ENCODE measurements at places on chromosomes 1 and 21. TPM values are rescaled to one million over a fixed set of nuclear protein-coding genes. Genes with fewer than 3 reads are reported as not detected.

DNA sequence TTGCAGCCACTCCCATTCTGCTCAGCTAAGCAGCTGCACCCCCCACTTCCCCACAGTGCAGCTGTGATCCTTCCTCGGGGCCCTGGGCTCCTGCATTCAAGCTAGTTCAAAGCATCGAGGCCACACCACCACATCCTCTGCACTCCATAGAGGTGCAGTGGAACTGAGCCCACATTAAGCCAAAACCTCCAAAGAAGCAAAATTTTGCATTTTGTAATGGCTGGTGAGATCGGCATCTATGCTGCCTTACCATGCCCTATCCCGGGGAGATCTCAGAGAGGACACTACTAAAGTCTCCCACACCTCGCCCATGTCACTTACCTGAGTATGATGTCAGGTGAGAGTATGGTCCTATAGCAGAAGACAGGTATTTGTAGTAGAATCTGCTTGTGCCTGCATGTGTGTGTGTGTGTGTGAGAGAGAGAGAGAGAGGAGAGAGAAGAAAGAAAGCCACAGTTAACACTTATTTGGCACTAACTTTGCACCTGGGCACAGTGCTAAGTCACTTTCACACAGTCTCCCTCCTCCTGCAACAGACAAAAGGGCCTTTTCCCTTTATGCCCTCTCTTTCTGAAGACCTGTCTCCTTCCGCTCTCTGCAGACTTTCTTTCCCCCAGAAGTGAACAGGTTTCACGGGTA lies 89.8 kb downstream of the KIF14 start:
- no peak overlapping the region for H3K4me3 ChIP-seq
- H3K27ac ChIP-seq: no peak overlapping the region
- no peak for DNase-seq
- peaks cover 3% of the 10 kb centered on the region for H3K27me3 ChIP-seq
- H3K36me3 ChIP-seq: no peaks in the 10 kb centered on the region

DNA sequence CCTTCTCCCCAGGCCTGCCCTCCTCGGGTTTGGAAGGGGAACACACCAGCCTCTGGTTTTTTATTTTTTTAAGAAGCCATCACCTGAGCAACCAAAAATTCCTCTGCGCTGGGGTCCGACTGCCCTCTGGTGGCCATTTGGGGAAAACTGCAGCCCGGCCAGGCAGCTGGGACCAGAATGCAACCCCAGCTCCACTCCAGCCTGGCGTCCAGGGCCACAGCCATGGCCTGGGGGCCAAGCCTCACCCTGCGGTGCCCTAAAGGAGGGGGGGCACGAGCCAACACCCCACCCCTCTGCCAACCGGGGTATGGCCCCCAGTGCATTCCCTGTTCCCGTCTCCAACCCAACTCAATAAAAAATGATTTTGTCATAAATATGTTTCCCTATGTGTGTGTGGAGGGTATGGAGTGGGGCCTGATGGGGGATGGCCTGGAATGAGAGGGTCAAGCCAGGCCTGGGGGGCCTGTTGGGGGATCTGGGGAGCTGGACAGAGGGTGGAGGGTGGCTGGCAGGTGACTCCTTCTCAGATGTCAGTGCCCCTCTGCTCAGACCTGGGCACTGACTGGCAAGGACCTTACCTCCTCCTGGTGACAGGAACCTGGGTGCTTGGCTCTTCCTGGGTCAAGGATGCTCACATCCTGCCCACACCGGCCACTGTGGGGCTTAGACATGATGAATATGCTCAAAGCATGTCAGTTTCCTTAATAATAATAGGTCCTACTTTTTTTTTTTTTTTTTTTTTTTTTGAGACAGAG lies 3.2 kb downstream of the GPR3 start:
- H3K4me3 ChIP-seq: no peak overlapping the region
- peaks cover 27% of the 10 kb centered on the region for H3K4me1 ChIP-seq
- no peaks in the 10 kb centered on the region for H3K27me3 ChIP-seq
- H3K27ac ChIP-seq: no peak overlapping the region
- H3K36me3 ChIP-seq: no peaks in the 10 kb centered on the region
- peak; percentile 87 for DNase-seq

GRCh38 chr1:228478326-228478725 lies 8.9 kb upstream of the RNF187 start:
- H3K27ac ChIP-seq: no peak overlapping the region
- H3K36me3 ChIP-seq: no peaks in the 10 kb centered on the region
- H3K4me3 ChIP-seq: no peak overlapping the region
- H3K27me3 ChIP-seq: no peaks in the 10 kb centered on the region

DNA sequence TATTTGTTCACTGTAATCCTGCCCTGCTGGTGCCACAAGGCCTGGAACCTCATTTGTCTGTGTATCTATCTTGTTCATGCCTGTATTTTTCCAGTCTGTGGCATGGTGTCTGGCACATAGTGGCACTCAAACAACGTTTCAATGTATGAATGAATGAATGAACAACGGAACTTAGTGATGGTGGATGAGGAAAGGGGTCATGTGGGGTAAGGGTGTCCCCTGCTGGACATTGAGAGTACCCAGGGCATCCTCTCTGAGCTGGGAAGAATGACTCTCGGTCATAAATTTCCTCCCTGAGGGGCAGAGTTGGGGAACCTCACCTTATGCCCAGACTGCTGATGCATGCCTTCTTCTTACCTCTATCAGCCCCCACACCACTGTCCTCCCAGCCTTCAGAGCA lies 18.9 kb upstream of the ZNF683 start:
- no peak for DNase-seq
- no peaks in the 10 kb centered on the region for H3K4me1 ChIP-seq
- H3K27ac ChIP-seq: no peak overlapping the region
- H3K27me3 ChIP-seq: no peaks in the 10 kb centered on the region
- no peaks in the 10 kb centered on the region for H3K36me3 ChIP-seq
- no peak overlapping the region for H3K4me3 ChIP-seq

GRCh38 chr1:172449585-172450523 lies 6.0 kb upstream of the PIGC start:
- no peaks in the 10 kb centered on the region for H3K36me3 ChIP-seq
- H3K4me3 ChIP-seq: no peak overlapping the region
- peak; percentile 74 for DNase-seq
- H3K4me1 ChIP-seq: peaks cover 7% of the 10 kb centered on the region
- no peak overlapping the region for H3K27ac ChIP-seq

GRCh38 chr1:109335091-109335490 lies 28.3 kb upstream of the MYBPHL start:
- no peaks in the 10 kb centered on the region for H3K4me1 ChIP-seq
- H3K36me3 ChIP-seq: no peaks in the 10 kb centered on the region
- no peak overlapping the region for H3K27ac ChIP-seq
- H3K4me3 ChIP-seq: no peak overlapping the region
- no peak for DNase-seq
- H3K27me3 ChIP-seq: no peaks in the 10 kb centered on the region

GRCh38 chr1:182627622-182628021 lies 23.4 kb upstream of the RGS16 start:
- no peak overlapping the region for H3K27ac ChIP-seq
- no peak overlapping the region for H3K4me3 ChIP-seq
- no peak for DNase-seq

The RHD gene
- total RNA-seq: not detected

The FAM151A gene
- not detected for total RNA-seq

The LMX1A gene
- not detected for total RNA-seq

The INAVA gene
- 0.55 TPM for total RNA-seq

The DSCAM gene
- 0.33 TPM for total RNA-seq

The PBX1 gene
- 168 TPM for total RNA-seq

The FLG gene
- total RNA-seq: not detected

Measured in sigmoid colon (tissue), 7 donors.